LoVo (cell line): ENCODE measurements at places on chromosomes 11 and 22.

- no peak for DNase-seq
Measured at GRCh38 chr11:107041088-107041444, 22.8 kb upstream of the GUCY1A2 start.

DNA sequence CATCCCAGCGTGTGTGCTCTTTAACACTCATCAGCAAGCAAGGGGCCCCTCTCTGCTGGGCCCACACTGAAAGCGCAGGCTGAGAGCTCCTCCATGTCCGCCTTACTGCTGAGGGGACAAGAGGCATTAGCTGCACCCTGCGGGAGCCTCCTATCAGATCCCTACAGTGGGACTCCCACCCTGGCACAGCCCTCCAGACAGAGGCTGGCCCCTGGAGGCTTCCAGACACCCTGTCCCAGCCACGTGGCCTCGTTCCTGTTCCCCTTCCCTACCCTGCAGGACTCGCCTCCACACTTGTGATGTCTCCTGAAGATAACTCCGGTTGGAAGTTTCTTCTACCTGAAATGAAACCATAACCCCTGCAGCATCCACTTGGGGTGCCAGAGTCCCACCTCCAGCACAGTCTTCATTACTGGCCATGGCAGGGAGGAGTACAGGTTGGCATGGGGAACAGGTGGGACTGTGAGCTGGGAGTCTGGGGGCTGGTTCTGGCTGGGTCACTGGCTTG, 5.0 kb upstream of the SH3BP1 start:
- DNase-seq = no peak

- no peak for DNase-seq
Measured at GRCh38 chr22:47034076-47034808, 271.8 kb downstream of the TBC1D22A start.

DNA sequence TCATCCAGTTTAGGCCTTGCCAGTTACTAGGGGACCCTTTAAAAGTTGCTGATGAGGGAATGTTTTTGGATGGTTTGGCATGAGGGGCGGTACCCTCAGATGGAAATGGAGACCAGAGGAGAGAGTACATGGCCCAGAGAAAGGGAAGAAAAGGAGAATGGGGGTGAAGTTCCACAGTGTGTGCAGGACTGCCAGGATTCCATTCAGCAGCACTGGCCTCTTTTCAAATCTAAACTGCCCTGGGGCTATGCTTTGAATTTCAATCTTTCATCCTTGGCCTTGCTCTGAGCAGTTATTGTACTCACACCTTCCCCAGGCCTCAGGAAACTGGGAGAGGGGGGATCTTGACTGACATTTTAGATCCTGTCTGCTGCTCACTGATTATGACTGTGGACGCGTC, 3.0 kb downstream of the SLC3A2 start:
- DNase-seq = no peak

- no peak for DNase-seq
Measured at GRCh38 chr22:27801616-27802345, at the start of gene MN1. MN1 (minus strand) TSS chr22:27801756; CDS start chr22:27800543, 1,213 bp downstream.

DNA sequence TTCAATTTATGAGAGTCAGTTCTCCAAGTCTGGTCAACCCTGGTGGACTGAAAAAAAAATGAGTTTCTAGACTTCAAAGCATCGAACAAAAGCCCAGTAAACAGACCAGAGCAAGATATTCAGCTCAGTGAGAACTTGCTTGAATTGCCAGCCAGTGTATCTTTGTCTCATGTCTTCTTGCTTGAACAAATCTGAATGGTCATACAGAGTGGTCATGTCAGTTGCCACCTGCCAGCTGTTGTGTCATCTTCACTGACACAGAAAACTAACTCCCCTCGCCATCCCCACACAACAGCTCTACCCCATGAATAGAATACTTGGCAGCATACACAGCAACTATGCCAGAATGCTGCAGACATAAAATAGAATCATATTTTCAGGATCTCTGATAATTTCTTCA, 27.5 kb upstream of the CALCB start:
- DNase-seq = no peak

DNA sequence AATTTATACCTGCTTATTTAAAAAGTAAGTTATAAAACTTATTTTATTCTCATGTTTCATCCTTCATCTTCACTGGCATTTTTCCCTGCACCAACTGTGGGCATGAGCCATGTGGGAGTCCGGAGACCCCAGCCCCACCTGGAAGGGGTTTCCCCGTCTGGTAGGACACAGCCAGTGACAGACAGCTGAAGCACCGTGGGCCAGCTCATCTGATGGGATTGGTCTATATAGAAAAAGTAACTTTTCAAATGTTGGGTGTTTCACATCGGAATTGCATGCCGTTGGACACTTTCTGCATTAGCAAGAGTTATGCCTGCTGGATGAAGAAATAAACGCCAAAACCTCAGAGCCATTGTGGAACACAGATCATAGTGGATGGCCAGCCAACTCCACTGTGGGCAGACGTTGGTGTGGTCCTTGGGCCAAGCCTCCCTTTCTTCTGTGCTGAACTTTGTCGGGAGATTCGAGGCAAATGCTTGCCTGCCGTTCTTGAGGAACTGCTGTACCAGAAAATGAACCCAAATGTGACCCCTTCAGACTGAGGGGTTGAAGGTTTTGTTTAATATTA, 1329.3 kb downstream of the TBC1D22A start:
- DNase-seq = no peak

DNA sequence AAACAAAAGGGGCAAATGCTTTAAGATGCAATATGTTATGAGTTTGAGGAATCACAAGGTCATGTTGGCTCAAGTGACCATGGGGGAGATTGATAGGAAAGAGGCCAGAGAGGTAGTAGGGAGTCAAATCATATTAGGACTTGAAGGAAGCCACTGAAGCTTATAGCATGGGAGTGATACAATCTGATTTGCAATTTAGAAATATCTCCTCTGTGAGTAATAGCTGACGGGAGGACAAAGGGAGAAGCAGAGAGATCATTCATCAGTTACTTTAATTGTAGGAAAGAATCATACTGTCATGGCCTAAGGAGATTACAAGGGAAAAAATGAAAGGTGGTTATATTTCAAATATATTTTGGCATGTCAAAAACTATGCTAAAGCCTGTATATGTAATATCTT, 793.6 kb upstream of the RAG2 start:
- DNase-seq = no peak

DNA sequence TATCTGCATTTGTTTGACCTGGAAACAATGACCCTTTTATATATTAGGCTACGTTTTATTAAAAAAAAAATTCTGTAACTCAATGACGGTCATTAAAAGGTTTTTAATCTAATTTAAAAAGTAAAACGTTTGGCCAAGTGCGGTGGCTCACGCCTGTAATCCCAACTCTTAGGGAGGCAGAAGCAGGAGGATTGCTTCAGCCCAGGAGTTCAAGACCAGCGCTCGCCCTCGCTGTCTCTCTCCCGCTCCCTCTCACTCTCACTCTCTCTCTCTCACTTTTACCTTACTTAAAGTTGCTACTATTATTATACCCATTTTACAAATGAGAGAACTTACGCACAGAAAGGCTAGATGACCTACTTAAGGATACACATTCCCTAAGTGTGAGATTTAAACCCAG, 814 bp upstream of the NARS2 start:
- no peak for DNase-seq

DNA sequence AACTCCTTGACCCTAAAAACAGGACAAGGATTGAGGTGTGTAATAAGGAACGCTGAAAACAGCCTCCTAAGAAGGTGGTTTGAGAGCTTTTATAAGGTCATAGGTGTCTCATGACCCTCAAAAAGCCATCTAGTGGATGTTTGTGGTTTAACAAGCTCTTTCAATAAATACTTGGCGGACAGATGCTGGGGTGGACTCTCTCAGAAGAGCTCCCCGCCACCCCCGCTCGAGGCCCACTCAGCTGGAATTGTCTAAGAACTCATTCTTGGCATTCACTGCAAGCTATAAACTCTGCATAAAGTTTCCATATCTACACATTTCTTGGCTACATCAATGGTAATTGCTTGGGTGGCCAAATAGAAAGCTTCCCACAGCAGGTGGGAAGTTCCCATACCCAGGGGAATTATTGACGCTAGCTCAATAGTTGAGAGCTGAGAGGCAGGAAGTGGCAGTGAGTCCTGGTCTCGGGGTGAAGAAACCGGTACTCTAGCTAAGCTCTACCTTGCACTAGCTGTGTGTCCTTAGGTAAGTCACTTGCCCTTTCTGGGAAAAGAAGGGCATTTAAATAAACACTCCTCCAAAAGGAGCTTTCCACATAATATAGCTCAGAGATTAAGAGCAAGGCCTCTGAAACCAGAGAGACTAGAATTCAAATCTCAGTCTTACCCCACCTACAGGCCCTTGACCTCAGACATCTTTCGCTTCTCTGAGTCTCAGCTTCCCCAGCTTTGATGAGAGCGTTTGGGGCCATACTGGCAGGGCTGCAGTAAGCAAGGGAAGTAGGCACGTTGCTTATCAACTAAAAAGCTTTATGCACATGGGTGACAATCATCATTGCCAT, 6.4 kb downstream of the MS4A15 start:
- DNase-seq = no peak

DNA sequence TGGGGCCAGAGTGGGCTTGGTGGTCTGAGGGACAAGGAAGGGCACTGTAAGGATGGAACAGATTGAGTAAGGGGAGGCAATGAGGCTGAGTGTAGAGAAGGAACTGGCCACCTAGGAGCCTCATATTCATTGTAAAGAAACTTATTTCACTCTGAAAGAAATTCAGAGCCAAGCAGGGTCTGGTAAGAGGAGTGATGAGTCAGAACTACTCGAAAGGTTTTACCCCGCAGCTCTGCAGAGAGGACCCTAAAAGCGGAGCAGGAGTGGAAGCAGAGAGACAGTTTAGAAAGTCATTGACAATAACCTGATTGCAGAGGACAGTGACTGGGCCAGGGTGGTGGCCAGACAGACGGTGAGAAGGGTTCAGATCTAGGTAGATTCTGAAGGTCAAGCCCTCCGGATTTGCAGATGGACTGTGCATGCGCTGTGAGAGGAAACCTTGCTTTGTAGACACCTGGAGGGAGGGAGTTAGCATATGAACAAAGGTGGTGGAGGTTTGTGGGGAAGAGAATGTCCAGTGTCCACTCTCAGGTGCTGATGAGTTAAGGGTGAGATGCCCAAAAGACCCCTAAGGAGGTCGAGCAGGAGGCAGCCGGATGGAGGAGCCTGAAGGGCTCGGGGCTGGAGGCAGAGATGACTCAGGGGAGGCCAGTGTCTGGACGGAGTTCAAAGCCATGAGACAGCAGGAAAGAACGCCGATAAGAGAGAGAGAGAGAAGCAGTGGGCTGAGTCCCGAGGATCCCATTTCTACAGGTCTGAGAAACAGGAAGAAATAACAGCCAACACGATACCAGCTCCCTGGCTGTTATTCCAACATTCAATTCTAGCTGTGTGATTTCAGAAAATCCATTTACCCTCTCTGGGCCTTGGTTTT, 546.0 kb downstream of the BRD1 start:
- DNase-seq = no peak

- no peak for DNase-seq
Measured at GRCh38 chr22:22880645-22881044, 7.0 kb upstream of the IGLL5 start.

GRCh38 chr11:127073621-127074020, 73.1 kb upstream of the KIRREL3 start:
- DNase-seq = no peak

- DNase-seq = no peak
Measured at GRCh38 chr11:69199583-69200315, 44.0 kb downstream of the SMIM38 start.

DNA sequence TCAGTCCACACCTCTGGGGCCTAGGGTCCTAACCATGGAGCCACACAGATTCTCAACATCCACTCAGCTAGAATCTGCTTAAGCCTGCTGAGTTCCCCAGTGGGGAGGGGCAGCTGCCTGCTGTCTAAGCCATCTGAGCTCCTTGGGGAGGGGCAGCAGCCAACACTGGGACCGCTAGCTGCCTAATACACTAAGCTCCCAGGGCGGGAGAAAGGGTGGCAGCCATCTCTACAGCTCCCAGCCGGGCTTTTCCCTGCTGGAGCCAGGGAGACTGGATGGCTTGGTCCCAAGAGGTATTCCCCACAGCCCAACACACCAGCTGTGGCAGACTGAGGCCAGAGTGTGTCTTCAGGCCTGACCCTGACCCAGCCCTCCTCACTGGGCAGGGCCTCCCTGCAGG, 217.3 kb upstream of the TMEM45B start:
- DNase-seq = no peak

DNA sequence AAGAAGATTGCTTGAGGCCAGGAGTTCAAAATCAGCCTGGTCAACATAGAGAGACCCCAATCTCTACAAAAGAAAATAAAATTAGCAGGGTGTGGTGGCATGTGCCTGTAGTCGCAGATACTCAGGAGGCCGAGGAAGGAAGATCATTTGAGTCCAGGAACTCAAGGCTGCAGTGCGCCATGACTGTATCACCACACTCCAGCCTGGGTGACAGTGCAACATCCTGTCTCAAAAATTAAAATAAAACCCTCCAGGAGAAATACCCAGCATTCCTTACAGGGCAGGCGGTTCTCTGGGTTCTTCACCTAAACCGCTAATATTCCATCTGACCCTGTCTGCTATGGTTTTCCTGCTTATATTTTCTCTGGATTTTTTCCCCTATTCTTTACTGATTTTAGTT, 13.5 kb downstream of the TCF20 start:
- no peak for DNase-seq

GRCh38 chr22:47043835-47044721, 281.6 kb downstream of the TBC1D22A start:
- DNase-seq = no peak

- DNase-seq = no peak
Measured at GRCh38 chr22:40533712-40534378, 102.7 kb downstream of the MRTFA start.

GRCh38 chr11:93849751-93850593, 446 bp downstream of the VSTM5 start:
- peak; percentile 35 for DNase-seq

DNA sequence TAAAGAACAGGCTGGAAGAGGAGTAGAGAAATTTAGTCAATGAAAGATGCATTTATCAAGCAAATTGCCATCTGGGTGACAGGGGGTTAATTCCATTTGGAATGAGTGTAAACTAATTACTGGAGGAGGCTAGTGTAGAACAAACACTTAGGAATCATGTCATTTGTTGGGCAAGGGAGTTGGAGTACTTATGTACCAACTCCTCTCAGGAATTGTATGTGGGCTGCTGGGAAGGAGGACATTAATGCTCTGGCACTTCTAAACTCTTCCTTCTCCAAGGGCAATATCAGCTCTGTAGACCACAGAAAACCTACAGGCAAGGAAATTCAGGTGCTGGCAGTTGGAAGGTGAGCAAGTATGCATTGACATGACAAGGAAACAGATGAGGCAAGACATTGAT, 141.0 kb downstream of the MSANTD4 start:
- DNase-seq = no peak

GRCh38 chr11:34620820-34621792, at the start of gene EHF:
EHF (plus strand) TSS chr11:34621093; CDS start chr11:34642631, 21,538 bp downstream.
- DNase-seq = peak; percentile 57

GRCh38 chr11:100329352-100329751, 357.7 kb upstream of the ARHGAP42 start:
- DNase-seq = peak; percentile 2

DNA sequence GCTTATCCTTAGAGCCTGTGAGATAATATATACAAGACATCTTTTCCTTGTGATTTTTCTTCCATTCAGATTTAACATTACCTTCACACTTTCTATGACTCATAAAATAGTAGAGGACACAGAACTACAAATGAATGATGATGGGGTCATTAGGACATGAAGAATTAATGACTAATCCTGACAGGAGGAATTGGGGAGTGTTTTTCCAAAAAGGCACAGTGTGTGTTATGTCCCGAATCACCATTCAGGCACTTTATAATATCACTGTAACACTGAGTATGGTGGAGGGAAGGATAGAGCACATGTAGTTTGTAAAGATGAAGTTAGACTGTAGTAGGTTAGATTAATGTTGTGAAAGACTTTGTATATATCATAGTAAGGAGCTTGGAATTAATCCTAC, 391.3 kb downstream of the JRKL start:
- DNase-seq = no peak
